ENCODE measurements at places on chromosomes 2 and 18.

DNA sequence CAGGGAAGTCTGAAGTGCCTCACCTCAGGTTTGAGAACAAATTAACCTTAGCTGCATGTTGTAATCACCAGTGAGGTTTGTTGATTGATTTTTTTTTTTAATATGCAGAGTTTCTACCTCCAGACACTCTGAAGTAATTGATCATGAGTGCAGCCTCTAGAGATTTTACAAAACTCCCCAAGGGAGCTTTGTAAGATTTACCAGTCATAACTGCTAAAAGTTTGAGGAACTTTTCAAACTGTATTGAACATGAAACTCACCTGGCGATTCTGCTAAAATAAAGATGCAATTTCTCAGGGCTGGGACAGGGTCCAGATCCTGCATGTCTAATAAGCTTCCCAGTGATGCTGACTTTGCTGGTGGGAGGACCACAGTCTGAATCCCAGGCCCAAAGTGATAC, 339.6 kb upstream of the DCC start:
- no peak for DNase-seq

DNA sequence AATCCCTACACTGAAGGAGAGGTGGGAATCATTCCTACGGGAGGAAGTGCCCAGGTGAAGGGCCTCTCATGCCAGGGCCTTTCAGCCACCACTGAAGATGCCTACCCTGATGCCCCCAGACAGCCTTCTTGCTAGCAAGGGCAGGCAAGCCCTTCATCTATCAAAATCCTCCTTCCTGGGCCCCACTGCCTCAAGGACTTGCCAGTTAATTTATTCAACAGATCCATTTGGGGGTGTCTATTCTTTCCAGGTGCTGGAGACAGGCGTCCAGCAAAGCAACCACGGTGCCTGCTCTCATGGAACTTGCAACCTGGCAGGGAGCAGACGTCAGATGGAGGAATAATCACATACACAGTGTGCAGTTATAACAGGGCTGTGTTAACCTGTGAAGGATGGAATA, 95.5 kb downstream of the GYPC start:
- DNase-seq, result no peak

DNA sequence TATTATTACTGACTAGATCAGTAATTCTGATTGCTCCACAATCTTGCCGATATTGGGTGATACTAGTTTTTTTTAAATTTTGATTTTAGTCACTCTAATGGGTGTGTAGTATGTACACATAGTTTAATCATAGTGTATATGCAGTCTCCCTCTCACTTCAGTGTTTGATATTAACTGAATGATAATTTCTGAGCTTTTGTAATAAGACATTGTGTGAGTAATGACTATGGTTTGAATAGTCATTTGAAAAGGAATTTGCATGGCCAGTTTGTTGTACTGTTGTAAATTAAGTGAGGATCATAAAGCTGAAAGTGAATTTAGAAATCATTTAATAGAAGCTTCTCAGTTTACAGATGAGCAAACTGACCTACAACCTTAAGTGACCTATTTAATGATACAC, 33.4 kb downstream of the USP14 start:
- DNase-seq, result no peak

DNA sequence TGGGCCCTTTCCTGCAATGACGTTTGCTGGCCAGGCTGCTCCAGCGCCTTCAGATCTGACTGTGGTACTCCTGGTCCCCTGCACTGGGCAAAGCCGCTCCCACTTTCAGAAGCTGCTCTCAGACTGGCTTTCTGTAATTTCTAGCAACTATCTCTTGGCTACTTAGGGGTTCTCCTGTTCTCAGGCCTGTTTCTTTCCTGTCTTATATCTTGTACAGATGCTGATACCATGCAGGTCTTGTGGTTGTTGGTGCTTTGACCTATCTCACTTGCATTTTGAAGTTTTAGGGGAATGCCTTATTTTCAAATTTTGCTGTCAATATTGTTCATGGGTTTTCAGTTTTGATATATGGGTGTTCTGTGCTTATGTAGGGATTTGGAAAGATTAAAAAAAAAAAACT, 145.8 kb downstream of the CLIP4 start:
- DNase-seq, result no peak

GRCh38 chr2:56449002-56449431, 265.2 kb downstream of the CCDC85A start:
- DNase-seq, result no peak

- DNase-seq, result no peak
Observed at GRCh38 chr2:14535156-14535555, 97.4 kb upstream of the LRATD1 start.

- DNase-seq, result no peak
Observed at GRCh38 chr2:198282061-198282460, 477.7 kb downstream of the PLCL1 start.

Measured in GM18507 (cell line).